Psoas muscle (tissue), 8 donors: ENCODE measurements at places on chromosomes 4 and X. TPM values are rescaled to one million over a fixed set of nuclear protein-coding genes. Genes with fewer than 3 reads are reported as not detected.
A peak's percentile ranks its signal among the peaks of the same experiment; 100 is the strongest.

- H3K27ac ChIP-seq, result no peak overlapping the region
- H3K4me1 ChIP-seq, result no peaks in the 10 kb centered on the region
- no peaks in the 10 kb centered on the region for H3K36me3 ChIP-seq
- no peak for DNase-seq
- H3K4me3 ChIP-seq, result no peak overlapping the region
These were observed 250.5 kb upstream of the GPRIN3 start for GRCh38 chr4:89558147-89558546.

- H3K27ac ChIP-seq, result no peak overlapping the region
- DNase-seq, result no peak
- no peaks in the 10 kb centered on the region for H3K27me3 ChIP-seq
- no peaks in the 10 kb centered on the region for H3K4me1 ChIP-seq
- H3K4me3 ChIP-seq, result no peak overlapping the region
- no peaks in the 10 kb centered on the region for H3K36me3 ChIP-seq
These were observed 73.6 kb downstream of the MED28 start for GRCh38 chr4:17688011-17688441.

DNA sequence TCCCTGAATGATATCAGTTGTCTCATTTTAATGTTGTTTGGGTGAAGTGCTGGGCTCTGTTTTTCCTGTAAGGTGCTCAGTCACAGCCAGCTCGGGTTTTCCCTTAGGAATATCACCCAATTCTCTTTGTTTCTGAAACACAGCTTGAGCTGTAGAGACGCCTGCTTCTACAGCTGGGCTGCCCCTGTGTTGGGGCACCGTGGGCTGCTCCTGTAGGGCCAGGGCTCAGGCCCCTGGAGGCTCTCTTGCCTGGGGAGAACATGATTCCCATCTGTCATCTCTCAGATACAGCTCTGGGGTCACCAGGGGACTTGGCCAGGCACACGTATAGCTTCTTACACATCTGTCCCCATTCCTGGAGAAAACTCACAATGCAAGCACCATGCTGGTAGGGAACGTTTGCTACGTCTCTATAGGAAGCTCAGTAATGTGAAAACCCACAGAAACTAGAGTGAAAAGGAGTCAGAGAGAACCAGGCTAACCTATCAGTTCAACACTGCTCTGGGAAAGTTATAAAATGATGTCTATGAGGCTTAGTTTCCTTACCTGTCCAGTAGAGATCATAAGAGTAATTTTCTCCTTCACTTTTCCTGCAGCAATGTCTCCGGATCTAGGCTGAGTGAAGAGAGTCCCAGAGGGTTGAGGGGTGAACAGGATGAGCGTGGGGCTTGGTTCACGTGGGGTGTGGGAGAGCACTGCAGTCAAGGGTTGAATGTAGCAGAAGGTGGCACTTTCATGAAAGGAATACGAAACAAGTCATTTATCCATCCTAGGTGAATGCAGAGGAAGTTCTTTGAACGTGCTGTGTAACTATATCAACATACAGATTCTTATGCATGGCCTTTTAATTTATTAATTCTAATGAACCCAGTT, 14.5 kb downstream of the FHDC1 start:
- H3K4me1 ChIP-seq, result no peaks in the 10 kb centered on the region
- H3K36me3 ChIP-seq, result no peaks in the 10 kb centered on the region
- H3K27ac ChIP-seq, result no peak overlapping the region

DNA sequence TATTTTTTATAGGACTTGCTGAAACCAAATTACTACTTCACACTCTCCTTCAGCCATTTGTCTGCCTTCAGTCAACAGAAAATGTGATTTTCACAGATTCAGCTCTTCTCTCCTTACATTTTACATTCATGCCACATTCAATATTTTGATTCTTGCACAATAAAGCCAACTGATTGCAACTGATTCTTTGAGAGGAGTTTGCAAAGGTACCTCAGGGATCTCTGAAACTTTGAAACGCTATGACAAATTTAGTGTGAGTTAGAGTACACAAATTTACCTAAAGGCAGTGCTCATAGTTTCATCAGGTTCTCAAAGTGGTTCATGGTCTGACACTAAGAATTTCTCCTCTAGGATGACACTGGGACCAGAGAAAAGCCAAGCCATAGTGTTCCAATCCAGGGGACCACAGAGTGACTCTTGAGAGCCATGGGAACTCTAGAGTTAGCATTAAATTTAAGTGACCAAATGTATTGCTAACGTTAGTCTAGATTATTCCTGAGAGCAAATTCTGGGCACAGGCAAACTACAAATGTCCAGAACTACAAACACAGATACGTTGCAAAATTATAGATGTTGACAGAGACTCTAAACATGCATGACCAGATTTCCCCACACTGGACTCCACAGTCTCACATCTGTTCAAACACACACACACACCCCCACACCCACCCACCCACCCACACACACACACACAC, 9.0 kb downstream of the CSN3 start:
- no peak overlapping the region for H3K4me3 ChIP-seq
- H3K36me3 ChIP-seq, result no peaks in the 10 kb centered on the region
- no peak for DNase-seq
- H3K27ac ChIP-seq, result no peak overlapping the region
- no peaks in the 10 kb centered on the region for H3K27me3 ChIP-seq
- H3K4me1 ChIP-seq, result no peaks in the 10 kb centered on the region

DNA sequence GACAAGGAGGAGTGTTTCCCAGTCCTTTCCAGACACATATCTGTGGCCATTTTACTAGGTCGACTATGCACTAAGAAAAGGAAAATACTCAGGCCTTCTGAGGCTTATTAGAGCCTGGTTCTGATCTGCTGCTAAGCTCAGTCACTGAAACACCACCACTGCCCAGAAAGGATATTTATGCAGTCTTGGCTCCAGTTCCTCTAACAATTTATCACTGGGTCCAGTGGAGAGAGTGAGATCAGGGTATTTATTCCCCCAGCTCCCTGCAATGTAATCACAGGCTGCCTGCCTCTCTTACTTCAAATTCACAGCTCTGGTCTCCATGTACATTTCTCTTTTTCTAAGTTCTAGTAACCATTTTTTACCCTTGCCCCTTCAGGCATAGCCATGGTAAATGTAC, 81.6 kb upstream of the INPP4B start:
- H3K4me1 ChIP-seq, result no peaks in the 10 kb centered on the region
- DNase-seq, result no peak
- H3K4me3 ChIP-seq, result no peak overlapping the region
- H3K27me3 ChIP-seq, result no peaks in the 10 kb centered on the region
- no peaks in the 10 kb centered on the region for H3K36me3 ChIP-seq
- no peak overlapping the region for H3K27ac ChIP-seq

Gene STARD8
- 14.3 TPM for total RNA-seq

DNA sequence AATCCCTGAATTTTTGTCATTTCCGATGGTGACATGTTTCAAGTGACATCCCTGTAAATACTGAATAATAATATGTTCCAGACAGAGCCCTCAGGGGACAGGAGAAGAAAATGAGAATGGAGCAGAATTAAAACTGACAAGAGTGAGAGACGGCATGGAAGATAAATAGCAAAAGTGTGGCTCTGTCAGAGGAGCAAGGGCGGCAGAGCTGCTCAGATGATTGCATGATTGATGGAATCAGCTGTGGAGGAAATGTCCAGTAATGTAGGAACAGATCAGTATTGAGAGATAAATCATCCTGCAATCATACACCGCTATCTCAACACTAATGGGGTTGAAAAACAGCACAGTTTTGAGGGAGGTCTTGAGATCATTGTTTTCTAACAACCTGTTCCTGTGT, 350.3 kb downstream of the STIM2 start:
- no peak overlapping the region for H3K4me3 ChIP-seq
- no peak for DNase-seq
- H3K27me3 ChIP-seq, result no peaks in the 10 kb centered on the region
- no peak overlapping the region for H3K27ac ChIP-seq
- no peaks in the 10 kb centered on the region for H3K36me3 ChIP-seq

Gene RAB41
- not detected for total RNA-seq

Gene PCDH10
- not detected for total RNA-seq

Gene SASH3
- 2.2 TPM for total RNA-seq

GRCh38 chr4:88107406-88108107, 50.9 kb downstream of the ABCG2 start:
- H3K4me1 ChIP-seq, result peaks cover 9% of the 10 kb centered on the region
- H3K4me3 ChIP-seq, result no peak overlapping the region
- H3K36me3 ChIP-seq, result no peaks in the 10 kb centered on the region
- peak overlapping the region; percentile 11 for H3K27ac ChIP-seq
- H3K27me3 ChIP-seq, result no peaks in the 10 kb centered on the region

DNA sequence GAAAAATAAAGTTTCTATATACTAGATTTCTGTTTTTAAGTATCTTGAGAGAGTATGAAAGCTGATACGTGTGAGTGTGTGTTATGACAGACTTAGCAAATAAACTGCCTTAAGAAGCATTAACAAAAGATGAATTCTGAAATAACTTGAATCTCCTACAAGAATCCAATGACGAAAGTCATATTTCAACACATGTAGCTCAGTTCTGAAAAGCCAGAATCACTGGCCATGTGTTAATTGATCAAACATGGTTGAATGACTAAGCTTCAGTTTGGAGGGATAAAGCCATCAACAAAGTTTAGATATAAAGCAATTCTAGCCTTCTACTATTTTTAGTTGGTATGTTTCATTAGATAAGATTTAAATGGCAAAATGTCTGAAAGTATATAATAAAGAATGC, 88.5 kb upstream of the ETNPPL start:
- no peaks in the 10 kb centered on the region for H3K27me3 ChIP-seq
- H3K4me3 ChIP-seq, result no peak overlapping the region
- DNase-seq, result no peak
- H3K4me1 ChIP-seq, result no peaks in the 10 kb centered on the region
- H3K36me3 ChIP-seq, result no peaks in the 10 kb centered on the region
- H3K27ac ChIP-seq, result no peak overlapping the region

DNA sequence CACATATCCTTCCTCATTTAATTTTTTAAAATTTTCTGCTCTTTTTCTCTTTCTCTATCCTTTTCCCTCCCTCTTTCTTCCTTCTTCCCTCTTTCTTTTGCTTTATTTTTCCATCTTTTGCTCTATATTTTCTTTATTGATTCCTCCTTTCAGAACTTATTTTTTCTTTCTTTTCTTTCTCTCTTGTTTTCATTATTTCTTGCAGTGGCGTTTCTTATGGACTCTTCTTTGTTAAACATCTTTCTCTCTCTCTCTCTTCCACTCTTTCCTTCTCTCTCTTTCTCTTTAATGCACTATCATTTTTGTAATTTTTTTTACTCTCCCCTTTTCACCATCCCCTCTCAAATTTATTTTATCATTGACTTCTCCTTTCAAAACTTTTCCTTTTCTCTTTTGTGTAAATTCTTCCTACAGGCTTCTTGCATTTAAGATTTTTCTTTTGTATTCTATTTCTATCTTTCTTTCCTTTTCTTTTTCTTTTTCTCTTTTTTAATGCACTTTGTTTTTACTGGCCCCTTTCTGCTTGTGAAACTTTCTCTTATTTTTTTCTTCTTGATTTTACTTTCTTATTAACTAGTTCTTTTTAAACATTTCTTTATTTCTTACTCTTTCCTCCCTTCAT, 97.0 kb downstream of the RBMX2 start:
- no peaks in the 10 kb centered on the region for H3K4me1 ChIP-seq
- no peak overlapping the region for H3K4me3 ChIP-seq
- no peaks in the 10 kb centered on the region for H3K36me3 ChIP-seq

Gene AMTN
- total RNA-seq, result not detected

Gene GATA1
- not detected for total RNA-seq

Gene HSFX4
- total RNA-seq, result not detected

Gene TMEM271
- total RNA-seq, result not detected

Gene DCUN1D4
- 26.0 TPM for total RNA-seq

Gene UGT2B11
- total RNA-seq, result not detected

DNA sequence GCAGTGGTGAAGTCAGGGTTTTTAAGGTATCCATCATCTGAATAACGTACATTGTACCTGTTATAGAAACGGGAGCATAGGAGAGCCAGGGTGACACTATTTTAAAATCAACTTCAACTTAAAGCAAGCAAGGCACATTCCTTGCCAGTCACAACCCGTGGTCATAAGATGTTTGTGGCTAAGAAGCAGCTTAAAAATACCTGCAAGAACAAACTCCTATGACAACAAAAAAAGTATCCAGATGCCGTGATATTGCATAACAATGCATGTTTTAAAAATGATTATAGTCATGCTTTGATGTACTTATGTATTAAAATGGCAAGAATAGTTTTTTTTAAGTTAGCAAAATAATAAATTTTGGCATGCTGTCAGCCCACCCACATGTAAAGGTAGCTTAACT, 16.5 kb upstream of the SYNPO2 start:
- H3K27ac ChIP-seq, result no peak overlapping the region
- no peak for DNase-seq
- H3K27me3 ChIP-seq, result no peaks in the 10 kb centered on the region
- H3K36me3 ChIP-seq, result no peaks in the 10 kb centered on the region

Gene XAGE2
- total RNA-seq, result not detected

- no peak for DNase-seq
- peaks cover 7% of the 10 kb centered on the region for H3K4me1 ChIP-seq
- H3K27me3 ChIP-seq, result no peaks in the 10 kb centered on the region
- no peaks in the 10 kb centered on the region for H3K36me3 ChIP-seq
- H3K4me3 ChIP-seq, result no peak overlapping the region
- no peak overlapping the region for H3K27ac ChIP-seq
These were observed 11.0 kb upstream of the ARHGEF38 start for GRCh38 chr4:105541420-105541819.

DNA sequence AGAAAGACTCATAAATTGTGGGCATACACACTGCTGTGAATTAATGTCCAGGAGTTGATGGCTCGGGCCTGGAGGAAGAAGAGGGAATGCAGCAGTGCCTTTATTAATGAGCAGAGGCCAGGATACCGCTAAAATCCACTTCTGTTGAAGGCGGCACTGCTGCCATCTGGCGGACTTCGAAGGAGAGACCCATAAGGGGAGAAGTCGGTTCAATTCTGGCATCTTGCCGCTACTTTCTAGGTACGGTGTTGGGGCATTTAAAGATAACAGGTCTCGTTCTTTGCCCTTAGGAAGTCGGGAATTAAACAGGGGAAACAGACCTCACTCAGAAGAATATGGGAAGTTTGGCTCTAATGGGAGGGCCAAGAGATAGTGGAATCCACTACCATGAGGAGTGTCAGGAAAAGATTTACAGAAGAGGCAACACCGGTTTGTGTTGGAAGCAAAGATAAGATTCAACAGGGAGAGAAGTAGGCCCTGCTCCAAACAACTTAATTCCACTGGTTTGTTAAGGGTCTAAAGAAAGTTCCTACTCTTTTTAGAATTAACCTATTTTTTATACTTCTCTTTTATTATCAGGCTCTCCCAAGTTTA, 133.6 kb upstream of the GIMD1 start:
- no peaks in the 10 kb centered on the region for H3K27me3 ChIP-seq
- no peak overlapping the region for H3K27ac ChIP-seq
- H3K36me3 ChIP-seq, result no peaks in the 10 kb centered on the region
- DNase-seq, result peak; percentile 23
- no peaks in the 10 kb centered on the region for H3K4me1 ChIP-seq

- no peaks in the 10 kb centered on the region for H3K36me3 ChIP-seq
- H3K4me1 ChIP-seq, result no peaks in the 10 kb centered on the region
- peaks cover 5% of the 10 kb centered on the region for H3K27me3 ChIP-seq
- DNase-seq, result no peak
- H3K4me3 ChIP-seq, result no peak overlapping the region
These were observed 96.3 kb downstream of the GEMIN8 start for GRCh38 chrX:13933352-13933751.
